ENCODE measurements at places on chromosomes 1 and 21.

DNA sequence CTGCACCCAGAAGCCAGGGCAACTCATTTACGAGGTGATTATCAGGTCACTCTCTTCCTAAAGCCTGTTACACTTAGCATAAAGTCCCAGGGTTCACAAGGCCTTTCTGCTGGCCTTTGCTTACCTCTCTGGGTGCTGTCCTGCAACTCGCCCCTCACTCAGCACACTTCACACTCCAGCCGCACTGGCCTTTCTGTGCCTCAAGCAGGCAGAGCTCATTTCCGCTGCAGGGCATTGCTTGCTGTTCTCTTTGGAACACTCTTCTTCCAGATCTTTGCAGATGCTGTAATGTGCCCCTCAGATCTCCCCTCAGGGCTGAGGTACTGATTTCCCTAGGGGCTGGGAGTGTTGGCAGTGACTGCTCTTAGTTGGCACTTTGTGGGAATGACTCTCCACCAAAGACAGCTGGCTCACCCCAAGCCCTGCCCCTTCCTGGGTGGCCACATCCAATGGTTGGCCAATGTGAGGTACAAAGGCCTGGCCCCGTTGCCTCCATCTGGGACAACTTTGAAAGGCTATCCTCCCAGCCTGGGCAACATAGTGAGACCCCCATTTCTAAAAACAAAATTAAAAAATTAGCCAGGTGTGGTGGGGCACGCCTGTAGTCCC, 50.8 kb upstream of the SSBP3 start:
- DNase-seq = no peak

GRCh38 chr1:22465671-22466070, 14.0 kb downstream of the ZBTB40 start:
- DNase-seq = no peak

DNA sequence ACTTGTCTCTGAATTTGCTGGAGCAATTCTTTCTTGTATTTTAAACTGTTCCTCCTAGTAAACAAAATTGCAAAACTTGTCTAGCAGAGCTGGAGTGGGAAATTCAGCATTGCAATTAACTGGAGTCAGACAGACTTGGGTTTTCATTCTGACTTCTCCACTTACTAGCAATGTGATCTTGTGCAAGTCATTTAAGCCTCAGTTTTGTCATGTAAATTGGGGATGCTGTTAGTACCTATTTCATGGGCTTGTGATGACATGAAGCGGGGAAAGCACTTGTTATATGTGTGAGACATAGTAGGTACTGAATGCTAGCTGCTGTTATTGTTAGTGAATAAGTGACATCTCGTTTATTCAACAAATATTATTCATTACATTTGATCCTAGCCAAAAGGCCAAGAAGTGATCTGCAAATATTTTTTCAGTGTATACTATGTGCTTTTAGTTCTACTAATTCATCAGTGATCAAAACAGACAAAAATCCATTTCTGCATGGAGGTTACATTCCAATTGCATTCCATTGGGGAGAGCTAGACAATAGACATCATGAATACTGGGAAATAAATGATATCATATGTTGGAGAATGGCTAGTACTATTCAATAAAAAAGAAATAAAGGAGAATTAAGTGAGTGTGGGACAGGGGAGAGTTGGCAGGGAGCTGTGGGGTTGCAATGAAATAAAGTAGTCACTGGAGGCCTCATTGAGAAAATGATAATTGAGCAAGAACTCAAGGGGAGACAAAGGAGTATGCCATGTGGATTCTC, 47.1 kb downstream of the CACHD1 start:
- DNase-seq = peak; percentile 62

- no peak for DNase-seq
These were observed 11.1 kb downstream of the PTPRC start for GRCh38 chr1:198649968-198650338.

DNA sequence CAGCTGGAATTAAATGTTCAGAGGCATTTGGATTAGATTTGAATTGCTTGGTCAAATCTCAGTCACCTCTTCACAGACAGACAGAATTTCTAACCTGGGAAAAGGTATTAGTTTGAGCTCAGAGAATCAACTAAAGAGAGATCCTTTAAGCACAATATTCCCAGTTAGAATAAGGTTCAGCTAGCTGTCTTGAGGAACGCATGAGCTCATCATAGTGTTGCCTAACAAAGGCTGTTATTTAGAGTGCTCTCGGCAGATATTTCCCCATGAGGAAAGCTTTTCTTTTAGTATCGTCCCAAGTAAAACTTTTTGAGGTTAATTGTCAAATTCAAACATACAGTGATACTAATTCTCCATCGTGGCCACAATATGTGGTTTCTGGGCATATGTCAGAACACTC, 269.9 kb downstream of the HLX start:
- no peak for DNase-seq

GRCh38 chr1:163036671-163037070, 32.5 kb upstream of the RGS4 start:
- DNase-seq = no peak

DNA sequence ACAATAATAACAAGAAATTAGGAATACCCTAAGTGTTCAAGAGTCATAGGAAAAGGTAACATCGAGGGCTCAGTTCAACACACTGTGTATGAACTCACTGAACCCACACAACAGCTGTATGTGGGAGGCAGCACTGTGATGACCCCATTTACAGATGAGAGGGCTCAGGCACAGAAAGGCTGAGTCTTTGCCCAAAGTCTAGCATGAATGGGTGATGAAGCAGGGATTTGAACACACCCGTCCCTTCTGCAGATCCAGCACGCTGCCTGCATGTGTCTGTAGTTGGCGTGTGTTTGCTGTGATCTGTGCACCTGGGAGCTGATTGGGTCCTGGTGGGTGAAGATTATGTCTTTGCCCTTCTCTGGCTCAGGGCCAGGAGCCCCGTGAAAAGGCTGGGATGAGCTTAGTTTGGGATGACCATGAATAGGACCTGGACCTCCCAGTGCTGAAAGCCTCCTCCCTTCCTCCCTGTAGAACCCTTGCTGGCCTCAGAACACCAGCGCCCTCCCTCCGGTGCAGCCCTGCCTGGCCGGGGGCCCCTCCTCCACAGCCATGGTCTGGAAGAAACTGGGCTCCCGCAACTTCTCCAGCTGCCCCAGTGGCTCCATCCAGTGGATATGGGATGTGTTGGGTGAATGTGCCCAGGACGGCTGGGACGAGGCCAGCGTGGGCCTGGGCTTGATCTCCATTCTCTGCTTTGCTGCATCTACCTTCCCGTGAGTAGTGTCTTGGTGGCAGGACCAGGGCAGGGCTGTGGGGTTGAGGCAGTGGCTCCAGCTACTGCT, 5.2 kb downstream of the SLC66A1 start:
- DNase-seq = no peak
